H1 (cell line): ENCODE measurements at places on chromosomes 16 and 17. TPM values are rescaled to one million over a fixed set of nuclear protein-coding genes. Genes with fewer than 3 reads are reported as not detected.

DNA sequence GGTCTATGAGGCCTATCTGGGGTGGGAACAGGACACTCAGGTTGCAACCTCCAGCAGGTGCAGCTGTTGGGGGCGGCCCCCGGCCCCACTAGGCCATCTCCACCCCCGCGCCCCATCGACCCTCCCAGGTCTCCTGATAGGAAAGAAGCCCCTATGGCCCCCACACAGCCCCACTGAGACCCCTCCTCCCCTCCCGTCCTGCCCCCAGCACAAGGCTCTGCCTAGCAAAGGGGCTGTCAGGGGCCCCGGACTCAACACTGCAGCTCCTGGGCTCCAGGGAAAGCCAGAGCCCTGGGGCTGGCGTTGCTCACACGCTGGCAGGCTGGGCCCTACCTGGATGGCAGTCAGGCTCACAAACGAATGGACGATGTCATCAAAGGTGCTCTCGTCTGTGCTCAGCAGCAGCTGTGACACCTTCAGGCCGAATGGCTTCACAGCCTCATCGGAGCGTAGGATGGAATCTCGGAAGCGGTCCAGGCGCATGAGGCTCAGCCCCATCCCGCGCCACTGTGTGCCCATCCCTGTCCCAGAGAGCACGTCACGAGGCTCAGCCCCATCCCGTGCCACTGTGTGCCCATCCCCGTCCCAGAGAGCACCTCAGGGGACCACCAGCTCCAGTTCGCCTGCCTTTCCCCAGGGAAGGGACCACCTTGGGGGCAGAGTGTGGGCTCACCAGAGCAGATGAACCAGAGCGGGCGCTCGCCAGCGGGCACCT is 7.3 kb downstream of the FASN start:
- no peak overlapping the region for H3K27ac ChIP-seq
- DNase-seq = peak; percentile 42
- H3K36me3 ChIP-seq = peaks cover 86% of the 10 kb centered on the region
- H3K27me3 ChIP-seq = no peaks in the 10 kb centered on the region
- no peaks in the 10 kb centered on the region for H3K4me1 ChIP-seq
- H3K4me3 ChIP-seq = no peak overlapping the region

TMEM92 gene
- total RNA-seq = 11.9 and 12.2 TPM in 2 replicates

GNG13 gene
- not detected in 2 replicates for total RNA-seq

FADS6 gene
- 0.56 and 0.80 TPM in 2 replicates for total RNA-seq
